ENCODE measurements at places on chromosomes 13 and 19.

- DNase-seq: no peak
These were observed 74.0 kb downstream of the DHRS12 start for GRCh38 chr13:51729866-51730553.

- DNase-seq: no peak
These were observed 442 bp downstream of the REXO1 start for GRCh38 chr19:1847684-1848398.

DNA sequence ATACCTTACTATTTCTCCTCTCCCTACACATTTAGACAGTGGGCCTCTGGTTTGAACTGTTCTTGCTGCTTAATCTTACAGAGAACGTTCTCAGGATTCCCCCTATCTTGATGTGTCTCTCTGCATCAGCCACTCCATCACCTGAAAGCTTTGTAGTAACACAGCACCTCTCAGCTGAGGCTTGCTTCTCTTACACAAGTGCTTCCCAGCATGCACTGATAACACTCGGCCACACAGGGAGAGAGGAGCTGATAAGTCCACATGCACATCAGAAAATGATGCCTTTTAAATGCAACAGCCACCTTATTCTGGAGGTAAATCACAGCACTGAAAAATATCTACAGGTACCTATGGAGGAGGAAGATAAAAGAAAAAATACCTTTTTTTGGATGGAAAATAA, 192.2 kb upstream of the TSHZ3 start:
- no peak for DNase-seq

DNA sequence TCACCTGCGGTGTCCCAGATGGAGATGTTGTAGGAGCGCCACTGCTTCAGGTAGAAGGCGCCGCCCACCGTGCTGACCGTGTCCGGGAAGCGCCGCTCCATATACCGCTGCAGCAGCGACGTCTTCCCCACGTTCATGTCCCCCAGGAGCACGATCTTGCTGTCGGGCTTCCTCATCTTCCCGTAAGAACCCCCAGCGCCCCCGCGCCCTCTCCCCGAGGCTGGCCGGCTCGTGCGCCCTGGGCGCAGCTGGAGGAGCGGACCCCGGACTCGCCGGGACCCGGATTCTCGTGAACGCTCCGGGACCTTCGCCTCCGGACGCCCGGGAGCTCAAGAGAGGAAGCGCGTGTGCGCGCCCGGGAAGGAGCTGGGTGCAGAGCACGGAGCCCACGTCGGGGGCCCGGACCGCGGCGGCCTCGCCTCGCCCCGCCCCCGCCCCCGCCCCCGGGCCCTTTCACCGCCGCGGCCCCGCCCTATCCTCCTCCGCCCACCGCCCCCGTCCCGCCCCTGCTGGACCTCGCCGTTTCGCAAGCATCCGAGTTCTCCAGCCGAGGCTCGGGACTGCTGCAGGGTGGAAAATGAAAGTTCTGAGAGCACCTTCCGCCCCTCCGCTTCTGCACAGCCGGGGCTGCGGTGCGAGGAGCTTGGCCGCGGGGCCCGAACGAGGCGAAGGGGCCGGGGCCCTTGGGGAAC, at the start of gene RAB20:
RAB20 (minus strand) TSS at position 379 of the 692 bp plus-strand sequence; CDS start at position 176, 203 bp downstream.
- DNase-seq: no peak

DNA sequence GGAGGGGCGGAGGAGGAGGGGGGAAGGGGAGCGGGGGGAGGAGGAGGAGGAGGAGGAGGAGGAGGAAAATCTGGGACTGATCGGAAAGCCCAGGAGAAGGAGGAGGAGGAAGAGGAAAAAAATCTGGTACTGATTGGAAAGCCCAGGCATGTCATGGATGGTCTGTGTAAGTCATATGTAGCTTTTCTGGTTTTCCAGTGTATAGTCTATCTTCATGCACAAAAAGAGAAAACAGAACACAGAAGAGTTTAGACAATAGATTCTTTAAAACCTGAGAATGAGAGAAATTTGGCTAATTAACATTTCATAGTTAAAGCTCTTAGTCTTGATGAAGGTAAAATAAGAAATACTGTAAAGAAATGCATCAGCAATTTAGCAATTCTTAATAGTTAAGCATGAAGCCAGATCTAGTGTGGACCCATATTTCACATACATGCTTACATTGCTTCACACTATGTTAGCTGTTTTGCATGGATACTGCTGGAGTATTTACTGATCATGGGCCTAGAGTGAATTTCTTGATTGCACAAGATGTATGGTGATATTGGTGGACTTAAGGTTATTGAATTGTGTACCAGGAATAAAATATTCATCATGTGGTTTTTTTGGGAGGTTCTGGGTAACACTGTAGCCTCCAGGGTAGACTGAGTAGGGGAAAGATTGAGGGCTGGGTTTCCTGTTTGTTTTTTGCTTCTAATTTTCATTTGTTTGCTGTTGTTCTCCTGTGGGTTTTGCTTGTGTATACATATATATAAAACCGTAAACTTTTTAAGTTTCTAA, 41.4 kb downstream of the SUCLA2 start:
- no peak for DNase-seq

Measured in NCI-H446 treated with DMSO at 0.1 percent for 48 hours (cell line).